ENCODE measurements at places on chromosomes 3 and 15.

GRCh38 chr3:55218577-55218976 lies 268.5 kb downstream of the WNT5A start:
- no peak for DNase-seq

GRCh38 chr3:175297216-175297615 lies 438.1 kb downstream of the NAALADL2 start:
- DNase-seq = peak; percentile 50

DNA sequence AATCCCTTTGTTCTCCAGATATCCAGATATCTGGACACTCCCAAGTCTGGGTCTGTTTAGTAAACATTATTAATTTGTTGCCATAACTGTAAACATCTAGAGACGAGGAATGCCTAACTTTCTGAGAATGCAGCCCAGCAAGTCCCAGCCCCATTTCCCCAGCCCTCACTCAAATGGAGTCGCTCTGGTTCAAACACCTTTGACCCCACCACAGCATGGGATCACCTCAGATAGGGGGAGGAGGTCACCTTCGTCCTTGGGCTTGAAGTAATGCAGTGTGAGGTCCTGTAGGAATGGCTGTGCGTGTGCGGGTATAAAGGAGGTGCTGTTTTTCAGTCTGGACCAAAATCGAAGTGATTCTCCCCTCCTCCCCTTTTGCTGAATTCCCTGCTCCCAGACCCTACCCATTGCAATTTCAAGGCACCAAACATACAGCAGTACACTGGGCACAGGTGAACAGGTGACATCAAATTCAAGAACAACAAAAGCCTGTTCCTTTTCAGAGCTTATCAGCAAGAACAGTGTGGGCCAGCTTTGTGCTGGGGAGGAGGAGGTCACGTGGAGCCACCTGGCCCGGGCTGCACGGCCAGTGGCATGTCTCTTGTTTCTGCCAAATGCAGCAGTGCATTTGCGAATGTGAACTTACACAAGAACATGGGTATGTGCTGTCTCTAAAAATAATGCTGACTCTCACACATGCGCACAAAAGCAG lies 57.5 kb upstream of the TRPM1 start:
- no peak for DNase-seq

GRCh38 chr3:187741403-187742350 lies 3.6 kb downstream of the BCL6 start:
- DNase-seq = peak; percentile 78

DNA sequence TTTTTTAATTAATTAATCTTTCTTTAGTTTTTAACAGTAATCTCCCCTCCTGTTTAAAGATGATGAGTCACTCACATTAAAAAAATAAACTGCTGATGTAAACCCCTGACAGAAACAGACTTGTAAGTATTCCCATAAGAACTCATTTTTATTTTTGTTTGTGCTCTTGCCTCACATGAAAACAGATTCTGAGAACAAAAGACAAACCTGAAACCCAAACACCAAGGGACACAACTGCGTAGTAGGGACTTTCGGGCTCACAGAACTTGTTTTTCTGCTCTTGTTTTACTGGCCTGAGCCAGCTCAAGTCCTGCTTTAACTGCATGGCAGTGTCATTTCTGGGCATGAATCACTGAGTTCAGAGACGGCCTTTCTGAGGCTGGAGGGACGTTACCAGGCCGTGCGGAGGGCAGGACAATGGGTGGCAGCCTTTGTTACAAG lies 600.8 kb downstream of the FOXP1 start:
- peak; percentile 73 for DNase-seq

- no peak for DNase-seq
Observed at GRCh38 chr3:159805411-159805772, 183.2 kb upstream of the IL12A start.

- peak; percentile 16 for DNase-seq
Observed at GRCh38 chr3:55097441-55097840, 169.6 kb upstream of the LRTM1 start.

DNA sequence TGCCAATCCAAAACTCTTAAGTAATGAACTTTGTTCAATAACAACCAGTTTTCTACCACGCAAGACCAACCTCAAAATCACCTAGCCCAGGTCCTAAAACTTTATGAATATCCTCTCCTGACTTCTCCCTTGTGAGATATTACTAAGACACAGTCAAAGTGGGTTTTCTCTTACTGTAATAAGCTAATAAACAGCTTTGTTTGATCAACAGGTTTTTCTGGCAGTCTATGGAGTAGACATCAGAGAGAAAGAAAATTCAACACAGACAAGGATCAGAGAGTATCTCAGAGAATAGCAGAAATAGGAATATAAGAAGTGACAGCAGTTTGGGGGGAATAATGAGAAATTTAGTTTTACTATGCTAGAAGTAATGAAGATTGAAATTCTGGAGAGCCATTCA lies 79.6 kb downstream of the NR2E3 start:
- no peak for DNase-seq

DNA sequence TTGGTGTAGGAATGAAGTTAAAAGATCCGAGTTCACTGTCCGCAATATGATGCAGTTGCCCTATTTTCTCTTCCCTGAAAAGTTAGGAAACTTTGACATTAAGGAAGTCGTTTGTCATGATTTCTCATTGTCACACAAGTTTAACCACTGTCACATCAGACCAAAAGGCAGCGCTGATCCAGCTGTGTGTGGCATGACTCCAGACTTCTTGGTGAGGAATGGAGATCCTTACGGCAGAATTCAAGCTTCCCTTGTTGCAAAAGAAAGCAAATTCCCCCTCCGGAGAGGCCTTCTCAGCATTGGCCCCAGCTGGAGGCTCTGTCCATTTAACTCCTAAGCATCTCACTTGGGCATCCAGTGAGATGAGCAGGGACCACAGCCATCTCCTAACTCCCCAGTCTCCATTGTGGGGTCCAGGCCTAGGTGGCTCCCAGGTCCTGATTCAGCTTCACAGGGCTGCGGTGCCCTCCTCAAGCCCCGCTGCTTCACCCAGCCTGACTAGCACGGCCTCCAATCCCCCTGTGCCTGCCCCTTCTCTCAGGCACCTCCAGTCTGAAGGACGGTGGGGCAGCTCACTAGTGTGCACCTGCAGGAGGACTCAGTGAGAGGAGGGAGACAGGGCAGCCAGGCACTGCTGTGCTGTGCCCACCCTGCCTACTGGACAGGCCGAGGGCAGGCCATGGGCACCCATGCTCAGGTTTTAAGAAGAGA lies 159.5 kb downstream of the CHSY1 start:
- DNase-seq = peak; percentile 34

- no peak for DNase-seq
Observed at GRCh38 chr3:173403376-173403775, 5.8 kb downstream of the NLGN1 start.

GRCh38 chr3:160098261-160098908 lies 109.8 kb downstream of the IL12A start:
- peak; percentile 62 for DNase-seq
